ENCODE measurements at places on chromosomes 5 and 9. TPM values are rescaled to one million over a fixed set of nuclear protein-coding genes. Genes with fewer than 3 reads are reported as not detected.

DNA sequence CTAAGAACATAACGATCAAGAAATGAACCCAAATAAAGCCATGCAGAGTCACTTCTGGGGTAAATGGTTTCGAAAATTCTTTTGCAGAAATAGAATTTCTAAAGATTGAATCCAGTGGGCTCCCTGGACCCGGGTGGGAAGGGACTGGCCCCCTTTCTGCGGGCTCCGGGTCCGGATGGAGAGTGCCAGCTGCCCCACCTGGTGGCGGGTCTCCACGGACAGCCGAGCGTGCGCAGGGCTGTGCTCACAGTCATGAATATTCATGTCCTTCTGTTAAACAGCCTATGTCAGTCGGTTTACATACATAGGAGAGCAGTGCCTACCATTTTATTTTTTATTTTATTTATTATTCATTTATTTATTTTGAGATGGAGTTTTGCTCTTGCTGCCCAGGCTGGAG, 4.7 kb upstream of the PPP1R26 start:
- H3K4me3 ChIP-seq = no peak overlapping the region
- H3K27me3 ChIP-seq = no peaks in the 10 kb centered on the region
- DNase-seq = no peak
- H3K36me3 ChIP-seq = no peaks in the 10 kb centered on the region
- no peaks in the 10 kb centered on the region for H3K4me1 ChIP-seq
- H3K27ac ChIP-seq = no peak overlapping the region

DNA sequence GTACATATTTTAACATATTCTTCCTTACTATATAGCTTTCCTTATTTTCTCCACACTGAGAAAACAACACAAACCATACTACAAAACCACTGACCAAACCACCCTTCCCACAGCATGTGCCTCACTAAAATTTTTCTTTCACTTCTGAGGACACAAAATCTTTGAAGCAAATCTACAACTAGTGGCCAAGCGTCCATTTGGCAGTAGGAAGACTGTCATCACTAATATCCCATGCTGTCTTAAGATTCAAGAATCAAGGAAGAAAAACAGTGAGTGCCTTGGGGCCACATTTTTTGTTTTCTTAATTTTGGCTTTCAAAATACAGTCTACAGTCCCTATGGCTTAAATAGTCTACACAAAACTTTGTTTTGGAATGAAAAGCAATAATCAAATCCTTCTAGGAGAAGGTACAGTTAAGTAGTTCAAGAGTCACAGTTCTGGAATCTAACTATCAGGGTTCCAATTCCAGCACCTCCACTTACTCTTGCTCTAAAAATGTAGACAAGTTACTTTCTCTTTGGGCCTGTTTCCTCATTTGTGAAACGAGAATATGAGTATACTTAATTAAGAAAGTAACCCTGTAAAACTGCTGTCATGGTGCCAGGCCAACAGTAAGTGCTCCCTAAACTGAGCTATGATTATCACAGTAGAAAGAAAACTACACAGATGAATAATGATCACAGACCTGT, 227.9 kb downstream of the BNC2 start:
- no peak overlapping the region for H3K27ac ChIP-seq
- H3K36me3 ChIP-seq = no peaks in the 10 kb centered on the region
- DNase-seq = no peak
- H3K27me3 ChIP-seq = no peaks in the 10 kb centered on the region

GRCh38 chr5:111972080-111972479, 215.1 kb upstream of the NREP start:
- H3K27ac ChIP-seq = no peak overlapping the region
- no peaks in the 10 kb centered on the region for H3K27me3 ChIP-seq
- no peak overlapping the region for H3K4me3 ChIP-seq
- H3K36me3 ChIP-seq = no peaks in the 10 kb centered on the region

DNA sequence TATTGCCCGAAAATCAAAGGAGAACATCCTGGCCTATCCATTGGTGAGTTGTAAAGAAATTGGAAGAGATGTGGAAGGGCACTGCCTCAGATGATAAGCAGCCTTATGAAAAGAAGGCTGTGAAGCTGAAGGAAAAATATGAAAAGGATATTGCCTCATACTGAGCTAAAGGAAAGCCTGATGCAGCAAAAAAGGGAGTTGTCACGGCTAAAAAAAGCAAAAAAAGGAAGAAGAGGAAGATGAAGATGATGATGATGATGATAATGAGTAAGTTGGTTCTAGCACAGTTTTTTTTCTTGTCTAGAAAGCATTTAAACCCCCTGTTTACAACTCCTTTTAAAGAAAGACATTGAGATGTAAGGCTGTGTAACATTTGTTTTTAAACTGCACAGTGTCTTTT, 59.8 kb upstream of the ZBED3 start:
- H3K27ac ChIP-seq = no peak overlapping the region
- H3K4me3 ChIP-seq = no peak overlapping the region
- no peak for DNase-seq

DNA sequence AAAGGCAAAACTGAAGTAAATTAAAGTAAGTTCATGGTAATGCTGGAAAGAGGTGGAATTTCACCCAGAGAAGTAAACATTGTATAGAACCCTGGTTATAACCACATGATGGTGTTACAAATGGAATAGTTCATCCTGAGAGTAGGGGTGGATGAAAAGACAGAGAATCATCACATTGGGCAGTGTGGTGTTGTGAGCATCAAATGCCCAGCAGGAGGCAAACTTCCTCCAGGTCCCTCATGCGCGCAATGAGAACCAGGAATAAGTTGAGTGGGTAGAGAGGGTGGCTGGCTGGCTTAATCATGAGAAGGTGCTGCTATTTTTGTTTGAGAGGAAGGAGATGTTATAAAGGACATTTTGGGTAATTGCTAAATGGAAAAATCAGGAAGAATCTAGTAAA, 163.3 kb upstream of the HMHB1 start:
- no peak for DNase-seq
- no peak overlapping the region for H3K27ac ChIP-seq
- no peaks in the 10 kb centered on the region for H3K36me3 ChIP-seq
- no peaks in the 10 kb centered on the region for H3K4me1 ChIP-seq

BARHL1 gene
- total RNA-seq = not detected

Measured in pancreas (tissue), 10 donors.